Activated naive CD4-positive, alpha-beta T cell treated with Interleukin-2 at 50 U/mL for 16 hours (primary cell): ENCODE measurements at places on chromosomes 2 and 18.

- DNase-seq = no peak
Measured at GRCh38 chr2:240563951-240564560, 3.9 kb downstream of the DUSP28 start.

GRCh38 chr2:181540421-181540820, 83.2 kb downstream of the ITGA4 start:
- DNase-seq = no peak

DNA sequence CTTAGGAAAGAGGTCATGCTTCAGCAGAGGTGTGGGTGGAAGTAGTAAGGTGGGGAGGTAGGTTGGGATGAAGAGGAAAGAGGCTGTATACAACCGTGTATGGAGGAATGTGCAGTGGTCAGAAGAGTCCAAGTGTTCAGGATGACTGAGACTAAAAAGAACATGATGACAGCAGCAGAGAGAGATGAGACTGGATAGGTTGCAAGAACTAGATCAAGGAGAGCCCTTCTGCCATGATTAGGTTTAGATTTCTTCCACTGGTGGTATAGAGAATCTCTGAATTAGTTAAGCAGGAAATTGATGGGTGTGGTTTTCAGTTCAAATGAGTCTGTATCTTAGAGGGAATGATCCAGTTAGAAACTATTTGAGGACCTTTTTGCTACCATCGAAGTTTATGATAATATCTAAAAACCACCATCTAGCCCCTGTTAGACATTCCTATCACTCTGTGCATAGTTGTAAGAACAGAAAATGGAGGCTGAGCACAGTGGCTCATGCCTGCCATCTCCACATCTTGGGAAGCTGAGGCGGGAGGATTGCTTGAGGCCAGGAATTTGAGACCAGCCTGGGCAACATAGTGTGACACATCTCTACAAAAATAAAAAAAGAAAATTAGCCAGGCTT, 221.0 kb downstream of the LTBP1 start:
- no peak for DNase-seq

- no peak for DNase-seq
Measured at GRCh38 chr18:49609256-49610021, 47.6 kb downstream of the LIPG start.

- DNase-seq = no peak
Measured at GRCh38 chr18:55918444-55918843, 330.5 kb upstream of the TCF4 start.

DNA sequence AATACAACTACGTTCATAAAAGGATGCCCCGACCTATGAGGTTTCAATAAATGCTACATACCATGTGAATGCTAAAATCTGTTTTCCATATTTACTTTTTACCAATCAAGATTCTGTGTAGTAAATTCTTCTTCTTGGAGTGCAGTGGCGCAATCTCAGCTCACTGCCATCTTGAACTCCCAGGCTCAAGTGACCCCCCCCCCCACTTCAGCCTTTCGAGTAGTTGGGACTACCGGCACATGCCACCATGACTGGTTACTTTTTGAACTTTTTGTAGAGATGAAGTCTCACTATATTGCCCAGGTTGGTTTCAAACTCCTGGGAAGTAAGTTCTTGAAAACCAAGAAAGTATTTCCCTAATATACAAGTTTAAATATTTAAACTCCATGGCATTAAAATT, 14.4 kb upstream of the USP34 start:
- DNase-seq = no peak

DNA sequence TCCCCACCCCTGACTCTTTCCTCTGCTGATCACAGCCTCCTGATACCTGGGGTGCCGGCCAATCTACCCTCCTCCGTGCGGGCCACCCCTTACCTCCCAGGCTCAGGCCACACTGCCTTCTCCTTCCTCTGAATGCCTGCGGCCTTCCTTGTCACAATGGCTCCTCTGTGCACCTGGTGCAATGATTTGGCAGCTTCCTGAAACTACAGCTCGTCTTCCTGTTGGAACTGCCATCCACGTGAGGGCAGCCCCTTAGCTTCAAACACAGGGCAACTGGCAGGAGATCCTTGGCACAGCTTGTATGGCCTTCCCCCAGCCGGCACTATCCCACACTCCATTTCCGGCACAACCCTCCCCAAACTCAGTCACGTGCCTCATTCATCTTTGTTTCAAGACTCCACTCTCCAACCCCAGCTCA, 69.0 kb downstream of the STPG4 start:
- DNase-seq = no peak

- DNase-seq = no peak
Measured at GRCh38 chr2:86788881-86789686, 1.6 kb downstream of the CD8A start.

- no peak for DNase-seq
Measured at GRCh38 chr2:217361483-217361880, 501.6 kb upstream of the TNP1 start.

DNA sequence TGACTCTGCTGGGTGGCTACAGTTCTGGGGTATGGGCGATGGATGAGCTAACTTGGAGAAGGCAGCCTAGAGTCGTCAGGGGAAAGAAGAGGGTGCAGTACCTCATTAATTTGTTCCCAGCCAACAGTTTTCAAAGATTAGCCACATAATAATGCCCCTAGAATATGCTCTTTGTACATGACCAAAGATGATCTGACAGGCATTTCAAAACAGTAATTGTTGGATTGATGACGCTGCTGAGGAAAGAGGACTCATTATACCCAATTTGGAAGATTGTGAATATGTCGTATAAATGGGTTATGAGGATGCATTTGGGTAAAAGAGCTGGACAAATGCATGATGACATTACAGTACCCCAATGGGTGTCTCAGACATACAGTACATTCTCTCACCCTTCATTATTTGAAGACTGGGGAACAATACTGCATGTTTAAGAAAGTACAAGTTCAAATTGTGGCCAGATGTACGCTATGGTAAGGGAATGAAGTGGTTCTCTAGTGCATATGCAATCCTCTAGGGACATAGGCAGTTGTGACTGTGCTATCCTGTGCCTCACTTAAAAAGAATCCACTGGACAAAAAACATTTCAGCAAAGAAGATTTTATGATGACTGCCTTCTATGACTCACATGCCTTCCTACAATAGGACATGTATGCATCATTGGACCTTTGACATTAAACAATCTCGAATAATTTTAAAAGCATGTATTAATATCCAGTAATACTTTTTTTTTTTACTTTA, 233.2 kb downstream of the CNTNAP5 start:
- DNase-seq = no peak

GRCh38 chr2:9113916-9114315, 92.7 kb upstream of the ASAP2 start:
- DNase-seq = no peak

- DNase-seq = peak; percentile 43
Measured at GRCh38 chr2:216017365-216017764, 4.0 kb upstream of the MREG start.

DNA sequence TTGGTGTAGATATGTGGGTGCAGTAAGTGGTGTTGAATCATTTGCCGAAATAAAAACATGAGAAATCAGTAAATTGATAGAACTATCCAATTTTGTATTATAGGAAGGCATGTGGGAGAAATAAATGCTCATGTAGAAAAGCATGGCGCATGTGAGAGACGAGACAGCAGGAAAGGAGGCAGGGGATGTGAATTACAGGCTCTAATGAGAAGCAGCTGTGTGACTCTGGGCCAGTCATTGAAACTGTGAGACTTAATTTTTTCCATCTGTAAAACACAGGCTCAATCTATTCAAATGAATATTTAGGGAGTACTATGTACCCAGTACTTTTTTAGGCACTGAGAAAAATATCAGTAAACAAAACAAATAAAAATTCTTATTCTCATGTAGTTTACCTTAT, 42.6 kb upstream of the MAP3K20 start:
- no peak for DNase-seq

DNA sequence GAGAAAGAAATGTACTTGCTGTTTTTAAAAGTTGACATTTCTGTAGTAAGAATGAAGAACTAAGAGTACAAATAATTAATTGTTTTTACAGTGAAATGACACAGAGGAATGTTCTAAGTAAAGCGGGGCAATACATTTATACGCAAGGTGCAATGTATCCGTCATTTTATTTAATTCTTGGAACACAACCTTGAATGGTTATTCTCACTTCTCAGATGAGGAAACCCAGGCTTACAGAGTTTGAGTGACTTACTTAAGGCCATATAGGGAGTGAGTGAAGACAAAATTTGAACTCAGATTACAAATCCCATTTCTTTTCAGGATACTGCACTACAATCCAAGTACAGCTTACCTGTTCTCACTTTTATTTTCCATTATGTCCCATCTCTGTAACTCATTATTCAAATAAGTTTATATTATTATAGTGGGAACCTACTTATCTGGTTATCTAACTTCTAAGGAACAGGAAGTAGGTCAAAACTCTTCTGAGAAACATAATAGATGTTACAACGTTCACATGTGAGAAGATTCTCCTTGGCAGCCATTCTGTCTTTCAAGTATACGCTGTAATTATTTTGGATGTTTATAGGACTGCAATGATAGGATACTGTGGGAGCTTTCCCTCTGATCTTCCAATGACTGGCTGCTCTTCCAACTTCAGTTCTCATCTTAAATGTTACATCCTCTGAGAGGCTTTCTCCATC, 12.3 kb upstream of the STK17B start:
- no peak for DNase-seq

DNA sequence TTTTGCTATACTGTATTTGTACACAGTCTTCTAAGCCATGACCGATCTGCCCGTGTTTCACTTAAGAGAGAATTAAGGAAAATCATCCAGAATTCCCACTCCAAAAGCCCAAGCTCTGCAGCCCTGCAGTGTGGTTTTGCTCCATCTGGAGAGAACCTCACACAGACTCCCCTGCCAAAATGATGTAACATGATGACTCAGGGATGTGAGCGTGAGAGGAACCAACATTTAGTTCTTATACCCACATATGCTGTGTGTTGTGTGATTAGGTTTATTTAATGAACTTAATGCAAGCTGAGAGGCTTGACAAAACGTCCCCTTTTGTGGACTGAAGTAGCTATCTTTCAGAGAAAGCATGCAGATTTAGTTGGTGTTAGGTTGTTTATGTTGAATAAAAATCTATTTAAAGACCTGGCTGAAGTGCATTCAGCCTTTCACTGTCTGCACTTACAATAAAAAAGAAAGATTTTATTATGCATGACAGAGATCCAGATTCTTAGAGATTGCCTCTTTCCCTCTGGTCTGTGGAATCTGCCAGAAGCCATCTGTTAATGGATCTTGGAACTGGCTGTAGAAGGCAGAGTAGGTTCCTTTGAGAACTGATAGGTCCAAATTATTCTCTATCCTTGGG, 6.3 kb downstream of the RAB12 start:
- no peak for DNase-seq

- peak; percentile 71 for DNase-seq
Measured at GRCh38 chr18:111306-112014, 46.9 kb upstream of the USP14 start.

- no peak for DNase-seq
Measured at GRCh38 chr2:63763391-63763941, 78.2 kb upstream of the UGP2 start.
